Pancreas (tissue), 10 donors: ENCODE measurements at places on chromosomes 12 and 14. TPM values are rescaled to one million over a fixed set of nuclear protein-coding genes. Genes with fewer than 3 reads are reported as not detected.

DNA sequence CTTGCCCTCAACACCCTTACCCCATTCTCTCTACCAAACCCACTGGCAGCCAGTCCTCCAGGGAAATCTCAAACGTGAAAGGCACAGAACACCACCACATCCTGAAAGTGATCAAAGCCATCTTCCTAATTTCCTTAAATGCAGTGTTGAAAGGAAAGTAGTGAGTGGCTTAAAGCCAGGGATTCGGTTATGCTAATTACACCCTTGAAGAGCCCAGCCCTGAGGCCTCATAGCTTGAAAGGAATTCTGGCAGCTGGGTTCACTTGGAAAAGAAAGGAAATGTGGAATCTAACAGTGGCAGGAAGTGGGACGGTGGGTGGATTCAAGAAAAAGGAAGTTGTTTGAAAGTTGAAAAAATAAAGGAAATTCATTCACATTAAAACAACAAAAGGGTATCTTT, 73.0 kb upstream of the FICD start:
- no peak for DNase-seq
- no peak overlapping the region for H3K27ac ChIP-seq
- H3K36me3 ChIP-seq, result no peaks in the 10 kb centered on the region
- H3K4me3 ChIP-seq, result no peak overlapping the region

DNAJC22 gene
- 10.8 TPM for total RNA-seq

NKX2-1 gene
- not detected for total RNA-seq

DNA sequence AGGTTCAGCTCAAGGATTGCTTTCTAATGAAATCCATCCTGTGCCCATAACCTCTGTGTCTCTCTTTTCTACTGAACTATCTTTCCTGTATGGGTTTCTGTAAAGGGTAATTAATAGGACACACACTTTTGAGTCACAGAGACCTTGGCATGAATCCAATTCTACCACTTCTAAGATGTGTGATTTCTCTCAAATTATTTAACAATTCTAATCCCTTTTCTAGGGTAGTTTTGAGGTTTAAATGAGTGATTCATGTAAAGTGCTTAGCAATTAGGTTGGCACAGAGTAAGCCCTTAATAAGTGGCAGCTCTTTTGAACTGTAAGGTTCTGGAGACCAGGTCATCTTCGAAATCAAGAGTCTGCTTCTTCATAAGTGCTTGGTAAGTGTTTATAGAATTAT, 202.7 kb downstream of the RASSF9 start:
- no peak for DNase-seq
- H3K4me3 ChIP-seq, result no peak overlapping the region
- H3K4me1 ChIP-seq, result no peaks in the 10 kb centered on the region

GRCh38 chr14:61627612-61628011, 67.7 kb upstream of the HIF1A start:
- no peak overlapping the region for H3K4me3 ChIP-seq
- H3K27me3 ChIP-seq, result no peaks in the 10 kb centered on the region
- H3K4me1 ChIP-seq, result no peaks in the 10 kb centered on the region
- no peaks in the 10 kb centered on the region for H3K36me3 ChIP-seq
- no peak for DNase-seq
